ENCODE measurements at places on chromosomes 4 and X.
A peak's percentile ranks its signal among the peaks of the same experiment; 100 is the strongest.

DNA sequence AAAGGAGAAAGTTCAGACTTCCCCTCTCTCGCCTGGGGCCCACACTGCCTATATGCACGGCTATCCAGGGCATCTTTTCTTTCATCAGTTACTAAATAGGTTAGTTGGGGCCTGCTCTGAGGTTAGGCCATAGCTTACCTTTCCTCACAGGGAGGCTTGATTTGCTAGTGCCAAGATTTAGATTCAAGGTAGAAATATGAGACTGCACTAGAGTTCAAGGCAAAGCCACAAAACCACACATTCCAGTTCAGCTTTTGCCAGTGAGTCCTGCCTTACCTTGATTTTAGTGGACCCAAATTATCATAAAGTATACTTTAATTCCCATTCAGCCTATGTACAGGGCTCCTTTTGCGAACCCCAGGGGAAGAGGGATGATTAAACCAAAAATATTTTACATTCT, 762.8 kb downstream of the PDHA2 start:
- DNase-seq = no peak

DNA sequence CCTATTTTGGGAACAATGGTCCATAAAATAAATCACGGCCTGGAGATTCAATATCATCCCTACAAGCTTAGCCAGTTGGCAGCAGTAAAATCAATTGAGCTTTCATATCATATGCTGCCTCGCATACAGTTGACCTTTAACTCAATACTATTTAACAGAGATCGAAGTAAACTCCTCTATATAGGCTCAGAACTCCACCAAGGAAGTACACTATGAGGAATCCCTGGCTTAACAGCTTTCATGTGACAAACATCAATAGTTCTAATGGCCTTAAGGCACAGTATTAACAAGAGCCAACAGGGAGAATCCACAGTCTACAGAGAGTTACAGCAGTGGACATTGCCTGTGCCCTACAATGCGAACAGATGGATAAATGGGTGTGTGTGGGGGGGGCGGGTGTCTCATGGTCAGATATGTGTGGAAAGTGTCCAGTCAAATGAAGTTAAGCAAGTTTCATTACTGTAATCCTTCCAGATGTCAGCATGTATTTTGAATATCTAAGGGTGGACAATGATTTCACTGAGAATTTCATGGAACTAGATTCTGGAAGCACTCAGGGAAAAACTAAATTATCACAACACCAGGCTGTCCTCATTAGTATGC, 98.2 kb upstream of the FAM9B start:
- no peak for DNase-seq

GRCh38 chrX:70998411-70999027, 67.6 kb upstream of the SLC7A3 start:
- peak; percentile 8 for DNase-seq

DNA sequence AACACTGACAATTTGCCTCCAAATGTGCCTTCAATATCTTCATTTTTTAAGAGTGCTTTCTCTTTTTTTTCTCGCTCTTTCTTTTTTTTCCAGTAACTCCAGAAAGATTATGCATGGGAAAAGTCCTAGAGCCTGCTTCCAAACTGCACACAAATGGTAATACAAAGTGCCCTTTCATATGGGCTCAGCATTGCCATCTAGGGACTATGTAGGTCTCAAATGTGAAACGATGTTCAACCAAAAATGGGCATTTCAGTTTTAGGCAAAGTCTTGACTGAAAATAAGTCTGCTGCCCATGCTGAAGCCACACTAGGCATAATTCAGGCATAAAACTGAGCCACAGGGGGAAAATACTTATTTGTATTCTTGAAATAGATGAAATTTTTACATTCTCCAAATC, 65.6 kb downstream of the SYNPO2 start:
- peak; percentile 40 for DNase-seq

- DNase-seq = no peak
These were observed 369.8 kb downstream of the DTHD1 start for GRCh38 chr4:36651253-36651652.

DNA sequence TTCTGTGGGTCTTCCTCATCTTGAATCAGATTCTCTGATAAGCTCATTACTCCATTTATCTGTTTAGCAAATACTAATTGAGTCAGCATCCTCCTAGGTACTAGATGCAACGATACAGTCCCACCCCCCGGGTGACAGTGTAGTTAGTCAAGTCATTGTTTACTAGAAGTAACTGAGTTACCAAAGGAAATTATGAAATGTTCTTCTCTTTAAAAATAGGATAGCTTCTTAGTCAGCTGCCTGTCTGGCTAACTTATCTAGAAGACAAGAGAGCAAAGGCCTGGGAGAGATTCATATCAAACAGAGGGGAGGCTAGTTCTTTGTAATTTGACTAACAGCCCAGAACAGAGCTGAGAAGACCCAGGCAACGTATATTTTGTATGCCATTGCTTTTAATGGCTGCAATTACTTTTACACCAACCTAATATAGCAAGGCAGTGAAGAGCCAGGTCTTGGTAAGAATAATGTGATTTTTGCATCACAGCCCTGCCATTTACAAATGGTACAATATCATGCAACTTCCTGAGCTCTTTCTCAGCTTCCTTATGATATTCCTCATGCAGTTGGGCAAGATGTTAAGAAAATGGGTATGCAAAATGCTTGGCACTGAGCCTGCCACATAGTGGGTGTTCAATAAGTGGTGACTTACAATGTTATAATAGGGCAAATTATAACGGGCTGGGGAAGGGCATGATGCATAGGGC, 149.9 kb downstream of the CHIC2 start:
- peak; percentile 81 for DNase-seq

DNA sequence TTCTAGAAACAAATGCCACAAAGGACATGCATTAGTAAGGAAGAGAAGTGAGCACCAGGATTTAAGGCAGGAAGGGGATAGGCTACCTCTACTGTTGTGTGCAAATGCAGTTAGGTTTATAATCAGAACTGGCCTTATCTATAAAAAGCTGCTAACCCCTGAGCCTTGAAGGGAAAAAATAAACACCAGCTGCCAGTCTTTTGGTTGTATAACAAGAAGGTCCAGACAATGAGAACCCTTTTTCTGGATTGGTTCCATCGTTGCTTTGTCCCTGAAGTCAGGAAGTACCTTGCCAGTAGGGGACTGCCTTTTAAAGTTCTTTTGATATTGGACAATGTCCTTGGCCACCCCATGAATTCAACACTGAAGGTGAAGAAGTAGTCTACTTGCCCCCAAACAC, 126.7 kb upstream of the OTUD4 start:
- no peak for DNase-seq

GRCh38 chrX:45379236-45379635, 178.6 kb upstream of the DIPK2B start:
- no peak for DNase-seq

DNA sequence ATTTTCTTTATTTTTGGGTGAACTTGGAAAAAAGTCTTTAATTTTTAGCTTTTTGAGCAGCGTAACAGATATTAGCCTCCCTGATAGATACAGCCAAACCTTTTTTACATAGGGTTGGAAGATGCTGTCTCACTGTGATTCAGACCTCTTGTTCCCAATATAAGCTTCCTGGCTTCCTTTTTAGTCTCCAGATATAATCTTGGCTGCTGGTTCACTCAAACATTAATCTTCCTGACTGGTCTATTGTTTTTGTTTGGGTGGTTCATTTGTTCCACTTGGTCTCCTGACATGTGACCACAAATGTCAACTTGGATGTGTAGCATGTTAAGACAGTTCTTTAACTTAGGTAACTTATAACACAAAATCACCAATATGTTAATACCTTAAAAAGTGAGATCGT, 23.0 kb downstream of the RPA4 start:
- no peak for DNase-seq

GRCh38 chr4:123547216-123548165, 150.9 kb downstream of the SPRY1 start:
- no peak for DNase-seq

DNA sequence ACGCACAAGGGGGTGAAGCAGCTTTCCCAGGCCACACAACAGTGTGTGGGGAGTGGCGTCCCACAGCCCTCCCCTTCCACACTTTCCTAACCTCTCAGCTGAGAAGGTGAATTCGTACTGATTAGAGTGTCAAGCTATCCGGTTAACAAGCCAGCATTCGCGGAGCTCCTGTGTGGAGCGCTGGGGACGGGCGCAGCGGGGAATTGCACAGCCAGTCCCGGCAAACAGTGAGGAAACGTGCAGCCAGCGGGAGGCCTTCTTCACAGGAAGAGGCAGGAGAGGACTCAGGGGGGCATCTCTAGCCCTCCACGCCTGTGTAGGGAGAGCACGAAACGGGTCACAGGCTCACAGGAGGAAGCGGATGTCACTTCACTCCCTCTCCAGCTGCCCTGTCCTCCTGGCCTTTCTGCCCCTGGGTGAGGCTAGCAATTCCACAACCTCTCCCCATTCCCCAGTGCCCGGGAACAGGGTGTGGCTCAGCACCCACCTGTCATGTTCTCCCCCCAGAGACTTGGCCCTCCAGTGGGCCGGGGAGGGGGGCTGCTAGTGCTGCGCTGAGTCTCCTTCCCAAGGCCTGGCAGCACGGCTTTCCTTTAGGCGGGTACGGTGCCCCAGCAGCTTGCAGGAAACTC, 117.3 kb downstream of the CPZ start:
- DNase-seq = no peak

- no peak for DNase-seq
These were observed 67.5 kb downstream of the FBXL5 start for GRCh38 chr4:15587649-15588048.

GRCh38 chr4:150495550-150495949, 86.4 kb upstream of the MAB21L2 start:
- no peak for DNase-seq

All from AG20443 (cell line).